ENCODE measurements at places on chromosomes 13 and 19. TPM values are rescaled to one million over a fixed set of nuclear protein-coding genes. Genes with fewer than 3 reads are reported as not detected.

The MBD3L3 gene
- total RNA-seq, result not detected

The FPR3 gene
- total RNA-seq, result not detected

The CYP2F1 gene
- not detected for total RNA-seq

The DCLK1 gene
- 80.0 TPM for total RNA-seq

The PGLYRP2 gene
- total RNA-seq, result not detected

The CCNA1 gene
- 0.09 TPM for total RNA-seq

The BRCA2 gene
- total RNA-seq, result 23.1 TPM

The PINLYP gene
- total RNA-seq, result 6.4 TPM

The CLEC4M gene
- not detected for total RNA-seq

The ZNF792 gene
- total RNA-seq, result 3.0 TPM

The CGB8 gene
- not detected for total RNA-seq

The SYDE1 gene
- total RNA-seq, result 46.9 TPM

All from fibroblast of the aortic adventitia (primary cell).